Astrocyte of the cerebellum (primary cell): ENCODE measurements at places on chromosomes 6 and 20.

DNA sequence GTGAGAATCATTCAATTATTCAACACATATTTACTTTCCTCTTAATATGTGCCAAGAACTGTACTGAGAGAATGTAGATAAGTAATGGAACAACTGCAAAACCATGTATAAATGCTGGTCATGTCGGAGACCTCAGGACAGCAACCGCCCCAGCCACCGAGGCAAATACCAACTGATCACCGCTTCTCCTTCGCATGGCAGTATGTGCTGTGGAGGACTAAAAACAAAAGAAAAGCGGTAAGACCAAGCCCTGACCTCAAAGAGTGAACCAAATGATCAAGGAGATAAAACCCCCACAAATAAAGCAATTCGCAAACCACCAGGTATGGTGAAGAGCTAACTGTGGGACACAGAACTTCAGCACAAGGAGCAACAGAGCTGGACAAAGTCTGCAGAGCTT lies 104.3 kb downstream of the TRERF1 start:
- DNase-seq, result no peak

DNA sequence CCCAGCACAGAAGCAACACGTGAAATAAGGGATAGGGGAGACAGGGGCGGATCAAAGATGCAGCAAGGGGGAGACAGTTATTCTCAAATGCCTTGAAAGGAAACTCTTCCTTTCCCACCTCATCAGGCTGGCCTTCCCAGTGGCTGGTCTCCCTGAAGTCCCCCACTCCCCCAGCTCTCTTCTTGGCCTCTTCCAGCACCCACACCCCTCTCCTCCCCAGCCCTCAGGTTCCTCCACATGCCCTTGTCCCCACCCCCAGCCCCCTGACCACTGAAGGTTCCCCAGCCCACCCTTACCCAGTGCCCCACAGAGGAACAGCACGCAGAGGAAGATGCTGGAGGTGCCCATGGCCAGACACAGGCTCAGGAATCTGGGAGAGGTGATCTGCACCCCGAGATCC lies 1.7 kb upstream of the LY6G6D start:
- no peak for DNase-seq

GRCh38 chr20:58224097-58224496 lies 4.4 kb downstream of the ANKRD60 start:
- no peak for DNase-seq

DNA sequence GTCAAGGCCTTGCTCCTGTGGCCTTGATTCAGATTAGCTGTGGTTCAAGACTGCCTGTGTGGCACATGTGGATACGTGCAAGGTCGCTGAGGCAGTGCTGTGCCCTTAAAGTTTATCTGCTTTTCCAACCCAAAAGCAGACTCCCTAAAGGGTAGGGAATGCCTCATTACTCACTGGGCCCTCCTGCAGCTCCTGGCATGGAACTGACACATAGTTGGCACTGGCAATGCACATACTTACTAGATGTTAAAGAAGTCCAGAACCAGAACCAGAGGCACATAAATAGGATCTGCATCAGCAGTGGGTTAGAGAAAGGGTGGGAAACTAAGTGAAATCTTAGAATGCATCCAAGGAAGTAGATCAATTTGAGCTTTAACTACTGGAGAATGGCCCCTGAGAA lies 90.6 kb upstream of the MLN start:
- peak; percentile 9 for DNase-seq

GRCh38 chr6:134317471-134318131 lies at the start of gene SGK1:
Gene SGK1 (minus strand): TSS chr6:134318112. CDS start chr6:134317460, 652 bp downstream.
- peak; percentile 23 for DNase-seq

- DNase-seq, result no peak
Measured at GRCh38 chr20:44480097-44480496, 4.4 kb downstream of the TTPAL start.

DNA sequence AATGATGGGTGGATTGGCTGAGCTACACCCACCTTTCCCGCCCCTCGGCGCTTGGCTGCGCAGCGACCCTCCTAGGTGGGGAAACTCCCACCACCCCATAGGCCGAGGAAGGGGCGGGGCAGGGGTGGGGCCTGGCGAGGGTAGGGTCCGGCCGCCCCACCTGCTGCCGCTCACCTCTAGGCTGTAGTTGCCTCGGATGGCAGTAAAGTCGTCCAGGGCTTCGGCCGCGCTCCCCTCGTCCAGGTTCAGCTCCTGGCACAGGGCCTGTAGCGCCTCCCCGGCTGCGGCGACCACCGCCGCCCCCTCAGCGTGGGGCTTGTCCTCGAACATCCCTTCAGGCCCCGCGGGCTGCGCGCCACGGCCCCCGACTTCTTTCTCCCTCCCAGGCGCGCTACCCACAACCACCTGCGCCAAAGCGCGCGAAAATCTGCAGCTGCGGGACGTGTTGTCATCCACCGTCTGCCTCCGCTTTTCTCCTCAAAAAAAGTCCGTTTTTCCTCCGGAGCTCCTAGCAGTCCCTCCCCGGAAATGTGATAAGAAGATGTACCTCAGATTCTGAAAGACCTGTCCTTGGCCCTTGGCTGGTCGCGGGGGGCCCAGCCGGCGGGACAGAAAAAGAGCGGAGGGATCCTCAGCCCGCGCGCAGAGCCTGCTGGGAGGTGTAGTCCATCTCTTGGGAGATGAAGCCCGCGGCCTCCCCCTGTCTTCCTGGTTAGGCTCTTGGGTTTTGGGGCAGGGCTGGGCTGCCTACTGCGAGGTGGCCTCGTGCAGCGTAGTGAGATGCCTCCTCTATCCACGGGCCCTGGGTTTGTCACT lies at the start of gene RBL1:
TSS of gene RBL1 (minus strand) at position 399 of the 816 bp plus-strand sequence. CDS start at position 330, 69 bp downstream.
- peak; percentile 49 for DNase-seq

DNA sequence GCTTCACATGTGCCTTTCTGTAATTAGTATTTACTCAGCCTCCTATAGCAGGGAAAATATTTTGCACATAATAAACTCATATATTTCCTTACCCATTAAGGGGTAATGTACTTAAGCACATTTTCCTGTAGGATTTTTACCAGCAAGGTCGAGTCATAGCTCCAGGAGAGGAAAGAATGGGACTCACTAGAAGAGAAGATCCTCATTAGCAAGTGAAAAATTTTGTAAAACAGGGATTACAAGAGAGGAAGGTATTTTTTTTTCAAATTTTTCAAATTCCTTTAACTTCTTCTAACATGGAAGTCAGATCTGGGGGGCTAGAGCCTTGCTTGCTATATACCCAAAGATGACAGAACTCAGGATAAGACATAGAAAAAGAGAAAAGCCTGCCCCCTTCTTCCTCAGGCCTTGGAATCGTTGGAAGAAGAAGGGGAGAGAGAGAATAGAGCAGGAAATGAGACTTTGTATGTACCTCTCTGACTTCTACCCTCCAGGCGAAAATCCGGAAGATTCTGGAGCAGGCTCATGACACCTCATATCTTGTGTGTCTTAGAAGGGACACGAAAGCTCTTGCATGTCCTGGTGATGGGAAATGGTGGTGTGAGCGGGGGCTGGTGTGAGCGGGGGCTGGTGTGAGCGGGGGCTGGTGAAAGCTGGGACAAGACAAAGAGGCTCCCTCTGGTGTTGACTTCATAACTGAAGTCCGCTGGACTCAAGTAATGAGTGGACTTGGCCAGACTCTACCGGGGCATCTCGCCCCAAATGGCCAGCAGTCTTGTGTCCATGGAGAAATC lies 256.9 kb upstream of the PLCB4 start:
- no peak for DNase-seq

DNA sequence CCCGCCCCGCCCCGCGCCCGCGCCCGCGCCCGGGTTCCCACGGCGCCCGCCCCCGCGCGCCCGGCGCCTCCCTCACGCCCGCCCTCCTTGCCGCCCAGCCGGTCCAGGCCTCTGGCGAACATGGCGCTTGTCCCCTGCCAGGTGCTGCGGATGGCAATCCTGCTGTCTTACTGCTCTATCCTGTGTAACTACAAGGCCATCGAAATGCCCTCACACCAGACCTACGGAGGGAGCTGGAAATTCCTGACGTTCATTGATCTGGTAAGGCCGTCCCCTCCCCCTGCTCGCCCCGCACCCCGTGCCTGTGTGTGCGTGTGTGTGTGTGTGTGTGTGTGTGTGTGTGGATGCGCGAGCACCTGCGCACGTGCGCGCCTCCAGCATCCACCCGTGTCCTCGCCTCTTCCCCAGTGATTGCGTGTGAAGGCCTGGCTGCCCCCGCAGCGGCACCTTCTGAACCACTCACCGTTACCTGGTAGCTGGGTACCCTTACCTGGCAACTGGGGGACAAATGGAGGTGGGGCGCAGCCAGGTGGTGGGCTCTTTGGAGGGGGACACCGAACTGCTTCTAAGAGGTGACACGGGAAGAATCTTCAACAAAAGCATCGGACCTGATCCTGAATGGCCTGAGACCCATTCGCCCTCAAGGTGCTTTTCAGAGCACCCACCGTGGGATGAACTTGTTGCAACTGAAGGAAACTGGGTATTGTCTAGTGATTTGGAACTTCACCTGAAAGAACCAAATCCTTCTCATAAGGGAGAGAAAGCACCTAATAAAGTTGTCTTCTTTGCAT lies at the start of gene AIG1:
TSS of gene AIG1 (plus strand) at position 84 of the 791 bp plus-strand sequence. CDS start at position 121, 37 bp downstream.
- DNase-seq, result no peak

DNA sequence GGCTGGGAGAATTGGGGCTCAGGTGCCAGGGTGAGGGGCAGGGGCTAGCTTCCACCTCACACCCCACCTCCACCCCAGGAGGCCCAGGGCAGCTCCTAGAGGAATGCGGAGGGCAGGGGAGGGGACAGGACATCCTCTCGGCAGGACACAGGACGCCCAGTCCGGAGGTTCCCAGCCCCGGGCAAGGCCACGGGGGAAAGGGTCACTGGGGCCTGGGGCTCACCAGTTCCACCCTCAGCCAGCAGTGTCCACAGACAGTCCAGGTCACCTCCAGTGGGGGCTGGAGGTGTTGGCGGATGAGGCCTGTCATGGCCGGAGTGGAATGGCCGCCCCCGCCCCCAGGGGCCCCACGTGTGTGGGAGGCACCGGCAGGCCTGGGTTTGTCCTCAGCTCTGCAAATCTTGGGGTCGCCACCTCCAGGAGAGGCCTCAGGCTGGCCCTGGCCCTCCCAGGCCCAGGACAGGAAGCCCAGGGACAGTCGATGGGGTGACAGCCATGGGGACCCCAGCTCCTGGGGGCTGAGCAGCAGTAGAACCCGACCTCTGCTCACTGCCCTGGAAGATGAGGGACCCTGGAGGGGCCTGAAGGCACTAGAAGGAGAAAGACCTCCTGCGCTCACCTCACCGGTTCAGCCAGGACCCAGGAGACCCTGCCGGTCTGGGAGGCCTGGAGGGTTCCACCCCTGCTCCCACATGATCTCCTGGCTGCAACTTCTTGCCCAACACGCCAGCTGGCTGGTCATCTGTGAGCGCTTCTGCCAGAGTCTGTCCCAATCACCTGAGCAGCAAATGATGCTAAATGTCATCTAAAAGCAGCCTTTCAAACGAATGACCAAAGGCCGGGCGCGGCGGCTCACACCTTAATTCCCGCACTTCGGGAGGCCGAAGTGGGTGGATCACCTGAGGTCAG lies 13.0 kb upstream of the ABHD16B start:
- DNase-seq, result no peak

- DNase-seq, result no peak
Measured at GRCh38 chr6:144360401-144360800, 75.3 kb downstream of the UTRN start.

GRCh38 chr6:118697554-118697953 lies 46.2 kb upstream of the CEP85L start:
- no peak for DNase-seq

- no peak for DNase-seq
Measured at GRCh38 chr20:62624325-62624690, 18.0 kb upstream of the SLCO4A1 start.
